ENCODE measurements at places on chromosomes 7 and 10.
A peak's percentile ranks its signal among the peaks of the same experiment; 100 is the strongest.

GRCh38 chr10:131925011-131925649 is 24.3 kb downstream of the PPP2R2D start:
- no peak for DNase-seq

DNA sequence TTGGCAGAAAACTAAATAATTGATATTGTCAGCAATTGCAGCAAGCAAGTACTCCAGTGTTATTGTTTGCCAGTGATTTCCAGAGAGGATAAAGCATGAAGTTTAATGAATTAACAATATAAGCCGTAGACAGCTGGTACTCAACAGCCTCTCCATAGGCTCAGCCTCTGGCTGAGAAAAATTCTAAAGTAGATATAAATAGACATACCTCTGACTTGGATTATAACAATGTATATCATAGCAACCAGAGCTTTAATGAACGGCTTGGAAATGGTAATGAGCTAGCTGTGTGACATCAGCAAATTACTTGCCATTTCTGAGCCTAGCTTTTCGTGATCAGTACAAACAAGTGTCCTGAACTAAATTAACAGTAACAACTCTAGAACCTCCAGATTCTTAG is 1055.4 kb upstream of the AUTS2 start:
- no peak for DNase-seq

- no peak for DNase-seq
Observed at GRCh38 chr10:92569071-92569470, 4.8 kb downstream of the IDE start.

GRCh38 chr7:27139334-27140125 is 4.0 kb downstream of the HOXA5 start:
- no peak for DNase-seq

- no peak for DNase-seq
Observed at GRCh38 chr10:117260084-117260483, 19.2 kb downstream of the SLC18A2 start.

DNA sequence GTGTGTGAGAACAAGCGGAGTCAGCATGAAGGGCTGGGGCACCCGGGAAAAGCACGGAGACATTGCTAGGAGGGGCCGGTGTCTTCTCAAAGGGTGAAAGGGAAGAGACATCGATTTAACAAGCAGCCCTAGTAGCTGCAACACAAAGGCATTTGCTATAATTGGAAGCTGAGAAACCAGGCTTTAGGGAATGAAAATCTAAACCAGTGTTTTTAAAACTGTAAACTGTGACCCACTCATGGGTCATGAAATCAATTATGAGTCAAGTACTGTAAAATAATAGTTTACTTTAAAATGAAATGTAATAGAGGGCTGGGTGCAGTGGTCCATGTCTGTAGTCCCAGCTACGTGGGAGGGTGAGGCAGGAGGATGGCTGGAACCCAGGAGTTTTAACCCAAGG is 128.7 kb upstream of the RHEB start:
- DNase-seq: no peak

DNA sequence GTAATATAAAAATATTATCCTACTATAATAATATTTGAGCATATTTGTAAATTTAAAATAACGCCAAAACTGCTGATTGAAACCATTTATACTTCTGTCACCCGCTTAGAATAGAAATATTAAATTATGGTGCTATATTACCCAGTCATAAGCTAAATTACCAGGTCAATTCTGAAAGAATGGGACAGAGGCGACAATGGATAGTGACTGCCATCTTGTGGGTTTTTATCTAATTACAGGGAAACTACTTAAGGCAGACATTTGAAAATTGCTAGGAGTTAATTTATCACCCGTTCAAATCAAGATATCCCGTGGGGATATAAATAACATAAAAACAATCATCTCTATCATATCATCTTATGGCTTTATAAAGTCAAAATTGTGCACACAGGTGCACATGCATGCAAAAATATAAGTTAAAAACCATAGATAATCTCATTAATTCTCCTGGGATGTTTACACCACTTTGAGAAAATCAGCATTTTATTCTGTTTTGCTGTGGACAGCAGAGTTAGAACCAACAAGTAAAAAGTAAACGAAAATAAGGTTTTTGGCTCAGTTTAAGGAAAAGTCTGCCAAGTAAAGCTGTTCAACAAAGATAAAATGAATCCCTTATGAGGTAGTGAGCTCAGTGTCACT is 41.3 kb upstream of the HPSE2 start:
- no peak for DNase-seq

GRCh38 chr10:69446650-69447151 is 4.6 kb upstream of the TSPAN15 start:
- no peak for DNase-seq

DNA sequence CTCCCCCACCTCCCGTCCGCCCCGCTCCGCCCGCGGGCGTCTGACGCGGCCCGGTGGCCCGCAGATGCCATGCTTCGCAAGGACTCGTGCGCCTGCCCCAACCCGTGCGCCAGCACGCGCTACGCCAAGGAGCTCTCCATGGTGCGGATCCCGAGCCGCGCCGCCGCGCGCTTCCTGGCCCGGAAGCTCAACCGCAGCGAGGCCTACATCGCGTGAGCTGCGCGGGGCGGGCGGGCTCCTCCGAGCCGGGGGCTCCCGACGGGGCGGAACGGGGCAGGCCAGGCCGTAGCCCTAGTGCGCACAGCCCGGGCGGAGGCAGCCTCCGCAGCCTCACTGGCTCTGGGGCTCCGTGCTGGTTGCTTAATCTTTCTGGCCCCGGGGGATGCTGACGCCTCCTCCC is 2.8 kb downstream of the ASIC3 start:
- no peak for DNase-seq

DNA sequence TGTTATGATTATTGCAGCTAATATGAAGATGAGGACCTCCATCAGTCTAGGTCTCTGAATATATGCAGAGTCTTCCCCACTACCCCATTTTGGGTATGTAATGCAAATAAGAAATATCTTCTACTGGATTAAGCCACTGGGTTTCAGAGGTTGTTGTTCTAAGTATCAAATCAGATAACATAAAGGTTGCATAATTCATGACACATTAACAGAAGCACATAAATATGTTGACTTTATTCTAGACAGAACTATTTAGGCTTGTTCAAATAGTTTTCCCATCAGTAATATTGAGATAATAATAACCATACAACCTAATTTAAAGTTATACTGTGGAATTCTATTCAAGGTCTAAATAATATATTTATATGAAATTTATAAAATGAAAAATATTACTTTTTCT is 157.1 kb downstream of the ETV1 start:
- DNase-seq: no peak

GRCh38 chr10:119431773-119432135 is 110.8 kb downstream of the RGS10 start:
- no peak for DNase-seq

DNA sequence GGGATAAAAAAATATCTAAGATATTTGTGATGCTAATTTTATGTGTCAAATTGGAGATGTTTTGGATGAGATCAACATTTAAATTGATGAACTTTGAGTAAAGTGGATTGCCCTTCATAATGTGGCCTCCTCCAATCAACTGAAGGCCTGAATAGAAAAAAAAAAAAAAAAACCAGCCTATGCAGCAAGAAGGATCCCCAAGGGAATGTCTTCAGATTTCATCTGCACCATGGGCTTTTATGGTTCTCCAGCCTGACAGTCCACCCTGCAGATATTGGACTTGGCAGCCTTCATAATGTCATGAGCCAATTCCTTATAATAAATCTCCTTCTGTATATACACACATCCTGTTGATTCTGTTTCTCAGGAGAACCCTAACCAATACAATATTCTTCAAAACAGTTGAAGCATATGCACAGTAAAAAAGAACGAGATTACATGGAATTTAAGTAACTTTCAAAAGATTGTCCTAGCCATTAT is 316.9 kb upstream of the PLXDC2 start:
- DNase-seq: no peak

GRCh38 chr10:130244928-130245495 is 108.8 kb downstream of the GLRX3 start:
- DNase-seq: no peak

DNA sequence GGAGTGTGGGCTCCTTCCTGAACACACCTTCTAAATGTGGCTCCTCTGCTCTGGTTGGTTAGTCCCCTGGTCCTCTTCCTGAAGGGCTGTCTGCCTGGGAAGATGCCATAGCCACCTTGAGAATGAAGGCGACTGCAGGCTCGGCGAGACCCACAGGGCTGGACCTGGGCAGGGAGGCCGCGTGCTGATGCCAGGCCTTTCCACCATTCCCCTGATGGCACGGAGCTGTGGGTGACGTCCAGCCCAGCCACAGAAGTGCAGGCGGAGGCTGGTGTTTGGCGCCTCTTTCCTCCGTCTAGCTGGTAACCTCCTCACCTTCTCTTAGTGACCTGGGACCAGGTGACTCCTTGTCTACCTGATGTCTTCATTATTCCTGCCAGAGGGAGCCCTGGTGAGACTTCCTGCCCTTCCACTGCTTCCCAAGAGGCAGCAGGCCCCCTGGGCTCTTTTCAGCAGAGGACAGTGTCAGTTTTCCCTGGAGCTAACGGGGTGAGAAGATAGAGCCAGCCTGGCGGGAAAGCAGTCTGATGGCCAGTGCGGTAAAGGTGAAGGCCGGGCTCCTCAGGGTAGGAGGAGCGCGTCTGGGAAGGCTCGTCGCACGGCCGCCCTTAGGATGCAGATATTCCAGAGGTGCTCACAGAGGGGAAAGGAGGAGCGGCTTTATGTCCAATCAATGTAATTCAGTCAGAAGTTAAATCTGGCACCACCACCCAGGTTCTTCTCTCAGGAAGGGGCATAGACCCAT is 34.9 kb downstream of the GBX1 start:
- DNase-seq: no peak

DNA sequence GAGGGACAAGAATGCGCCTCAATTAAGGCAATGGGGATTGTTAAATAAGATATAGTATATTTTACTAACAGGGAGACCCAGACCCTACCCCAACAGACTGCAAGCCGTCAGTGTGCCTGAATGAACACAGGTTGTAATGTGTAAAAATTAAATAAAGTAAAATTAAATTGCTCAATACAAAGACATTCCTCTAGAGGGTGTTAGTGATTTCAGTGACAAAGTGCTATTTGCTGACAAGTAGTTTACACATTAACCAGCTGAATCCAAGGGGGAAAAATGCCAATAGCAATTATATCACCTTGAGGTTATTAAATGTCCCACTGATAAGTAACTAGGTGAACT is 110.5 kb downstream of the EBF3 start:
- DNase-seq: no peak

GRCh38 chr10:77685432-77685831 is 47.8 kb upstream of the KCNMA1 start:
- no peak for DNase-seq

DNA sequence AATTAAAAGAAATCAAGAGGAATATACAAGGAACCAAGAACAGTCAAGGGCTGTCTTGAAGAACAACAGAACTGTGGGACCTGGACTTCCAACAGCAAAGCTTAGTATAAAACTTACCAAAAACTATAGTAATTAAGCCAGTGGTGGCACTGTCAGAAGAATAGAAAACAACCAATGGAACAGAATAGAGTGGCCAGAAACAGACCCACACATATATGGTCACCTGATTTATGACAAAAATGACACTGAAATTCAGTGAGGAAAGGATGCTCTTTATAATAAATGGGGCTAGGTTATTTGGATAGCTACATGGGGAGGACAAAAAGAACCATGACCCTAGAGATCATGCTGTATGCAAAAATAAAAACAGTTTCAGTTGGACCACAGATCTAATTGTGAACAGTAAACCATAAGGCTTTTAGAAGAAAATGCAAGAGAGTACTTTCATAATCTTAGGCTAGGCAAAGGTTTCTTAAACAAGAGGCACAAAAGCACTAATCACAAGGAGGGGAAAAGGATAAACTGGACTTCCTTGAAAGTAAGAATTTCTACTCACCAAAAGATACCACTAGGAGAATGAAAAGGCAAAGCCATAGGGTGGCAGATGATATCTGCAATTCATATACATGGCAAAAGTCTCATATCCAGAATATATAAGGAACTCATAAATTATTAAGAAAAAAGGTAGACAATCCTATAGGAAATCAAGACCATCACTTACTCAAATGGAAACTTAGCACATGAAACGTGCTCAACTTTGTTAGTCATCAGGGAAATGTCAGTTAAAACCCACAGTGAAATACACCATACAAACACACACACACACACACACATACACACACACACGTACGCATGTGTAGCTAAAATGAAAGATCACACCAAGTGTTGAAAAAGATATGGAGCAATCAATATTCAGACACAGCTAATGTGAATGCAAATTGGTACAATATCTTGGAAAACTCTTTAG is 20.8 kb downstream of the HYCC1 start:
- no peak for DNase-seq

- DNase-seq: no peak
Observed at GRCh38 chr7:74056096-74056915, 27.3 kb upstream of the LIMK1 start.

- DNase-seq: no peak
Observed at GRCh38 chr7:141675436-141676215, 26.3 kb downstream of the DENND11 start.

DNA sequence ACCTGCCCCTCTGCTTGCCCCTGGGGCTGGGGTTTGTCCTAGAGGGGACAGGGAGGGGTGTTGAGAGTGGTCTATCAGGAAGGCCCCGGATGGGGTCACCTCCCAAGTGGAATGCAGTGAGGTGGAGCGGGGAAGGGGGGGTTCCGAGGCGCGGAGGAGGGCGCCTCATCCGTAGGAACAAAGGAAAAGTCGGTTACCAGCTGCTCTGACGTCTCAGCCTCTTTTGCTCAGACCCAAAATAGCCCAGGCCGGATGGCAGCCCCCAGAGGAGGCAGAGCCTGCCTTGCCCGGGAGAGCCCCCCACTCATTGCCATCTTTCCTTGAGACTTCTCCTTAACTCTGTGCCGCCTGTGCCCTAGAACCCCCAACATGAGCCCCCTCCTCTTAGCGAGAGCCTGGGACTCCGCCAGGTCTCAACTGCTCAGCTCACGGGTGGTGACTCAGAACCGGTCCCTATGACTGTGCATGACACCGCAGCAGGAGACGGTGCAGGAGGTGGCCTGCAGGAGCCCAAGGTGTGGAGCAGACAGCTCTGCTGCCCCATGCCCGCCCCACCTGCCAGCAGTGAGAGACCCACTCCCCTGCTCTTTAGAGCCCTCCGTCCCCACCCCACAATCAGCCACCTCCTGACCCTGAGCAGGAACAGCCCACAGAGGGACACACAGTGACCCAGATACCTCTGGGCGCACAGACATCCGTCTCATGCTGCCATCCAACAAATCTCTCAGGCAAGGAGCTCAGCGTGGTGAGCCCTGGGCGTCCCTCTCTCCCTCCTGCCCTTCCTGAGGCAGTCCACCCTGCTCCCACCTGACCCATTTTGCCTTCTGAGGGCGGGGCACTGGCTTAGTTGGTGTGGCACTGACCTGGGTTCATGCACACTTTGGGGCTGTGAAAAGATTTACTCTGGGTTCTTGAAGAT is 13.1 kb downstream of the STX1A start:
- DNase-seq: peak; percentile 31

DNA sequence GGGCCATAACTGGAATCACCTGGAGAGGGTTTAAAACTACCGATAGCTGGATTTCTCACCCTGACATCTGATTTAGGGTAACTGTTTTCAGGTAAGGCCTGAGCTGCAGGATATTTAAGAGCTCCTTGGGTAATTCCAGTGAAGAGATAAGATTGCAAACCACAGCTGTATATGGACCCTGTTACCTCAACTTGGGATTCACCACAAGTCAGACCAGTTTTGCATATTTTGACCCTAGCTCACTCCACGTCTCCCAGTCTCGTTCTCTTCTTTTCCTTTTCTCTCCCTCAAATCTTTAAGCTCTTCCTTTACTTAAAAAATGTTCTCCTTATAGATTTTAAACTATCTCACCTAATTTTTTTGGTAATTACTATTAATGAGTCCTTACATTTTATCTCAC is 264.4 kb downstream of the THSD7A start:
- no peak for DNase-seq
